ENCODE measurements at places on chromosomes 1 and 21.

- no peak for ATAC-seq
Measured at GRCh38 chr1:6416295-6416656, 3.4 kb downstream of the HES2 start.

GRCh38 chr21:25350056-25350455, 257.2 kb downstream of the MRPL39 start:
- peak; percentile 38 for ATAC-seq

- no peak for ATAC-seq
Measured at GRCh38 chr1:196078691-196079090, 529.5 kb downstream of the KCNT2 start.

GRCh38 chr1:223720971-223721591, 8.7 kb downstream of the CAPN2 start:
- no peak for ATAC-seq

DNA sequence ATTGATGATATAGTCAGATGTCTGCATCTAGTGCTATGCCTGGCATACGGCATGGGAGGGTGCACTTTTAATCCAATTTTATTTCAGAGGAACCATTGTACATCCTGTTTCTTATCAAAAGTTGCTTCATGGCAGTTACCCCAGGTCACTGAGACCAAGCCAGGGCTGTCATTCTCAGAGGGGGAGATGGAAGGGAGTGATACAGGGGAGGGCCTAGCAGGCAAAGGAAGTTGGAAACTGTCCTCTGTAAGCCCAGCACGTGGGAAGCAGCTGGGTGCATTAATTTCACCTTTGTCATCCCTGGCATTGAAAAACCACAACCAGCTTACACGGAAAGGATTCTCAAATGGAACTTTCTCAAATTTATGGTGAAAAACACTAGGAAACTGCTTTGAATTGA, 458.7 kb upstream of the ADAMTS5 start:
- no peak for ATAC-seq

DNA sequence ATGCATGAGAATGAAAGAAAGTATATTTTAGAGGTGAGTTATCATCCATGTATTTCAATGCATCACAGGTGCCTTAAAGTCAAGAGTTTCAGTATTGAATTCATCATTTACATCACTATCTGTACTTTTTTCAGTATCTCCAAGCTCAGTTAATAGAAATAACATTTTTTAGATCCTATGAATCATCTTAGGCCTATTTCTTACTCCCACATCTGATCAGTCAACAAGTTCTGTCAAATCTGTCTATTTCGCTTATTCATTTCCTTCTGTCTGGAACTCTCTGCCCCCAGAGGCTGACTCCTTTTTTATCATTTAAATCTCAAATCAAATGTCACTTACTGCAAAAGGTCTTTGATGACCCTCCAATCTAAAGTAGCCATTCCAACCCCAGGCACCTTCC, 295.2 kb downstream of the LRRC7 start:
- ATAC-seq, result no peak

- no peak for ATAC-seq
Measured at GRCh38 chr1:239288820-239289554, 97.4 kb upstream of the CHRM3 start.

GRCh38 chr1:19435851-19436455, 49.4 kb downstream of the CAPZB start:
- peak; percentile 85 for ATAC-seq

DNA sequence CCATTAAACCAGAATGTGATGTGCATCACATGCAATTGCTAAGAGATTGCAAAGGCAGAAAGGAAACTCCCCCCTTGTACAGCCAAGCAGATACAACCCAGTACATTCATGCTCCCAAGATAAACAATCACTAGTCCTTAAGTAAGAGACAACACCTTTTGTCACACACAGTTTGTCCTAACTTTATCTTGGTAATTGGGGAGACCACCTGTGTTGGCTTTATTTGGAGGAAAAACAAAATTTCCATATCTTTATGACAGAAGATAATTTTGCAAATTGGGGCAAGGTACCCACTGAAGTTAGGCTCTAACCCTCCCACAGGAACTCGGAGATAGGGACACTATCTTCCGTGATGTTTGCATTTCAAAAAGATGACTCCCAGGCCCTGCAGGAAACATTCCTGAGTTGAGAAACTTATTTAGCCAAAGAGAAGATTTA, 175.0 kb upstream of the TNR start:
- no peak for ATAC-seq

DNA sequence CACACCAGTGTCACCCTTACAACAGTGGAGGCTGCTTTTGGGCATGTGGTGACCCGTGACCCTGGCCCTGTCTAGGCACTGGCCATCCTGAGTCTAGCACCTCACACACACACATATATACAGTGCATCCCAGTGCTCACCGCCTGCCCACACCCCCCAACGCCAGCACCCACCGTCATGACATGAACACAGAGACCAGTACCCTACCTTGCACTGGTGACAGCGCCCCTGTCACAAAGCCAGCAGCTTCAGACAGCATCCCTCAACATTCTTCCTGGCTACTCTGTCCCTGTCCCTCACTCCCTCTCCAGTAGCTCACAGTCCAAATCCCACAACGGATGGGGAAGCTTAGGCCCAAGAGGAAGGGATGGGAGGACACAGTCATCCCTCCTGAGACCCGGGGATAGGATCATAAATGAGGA, 27.1 kb downstream of the AHDC1 start:
- ATAC-seq, result no peak

All from activated T-helper 17 cell treated with anti-CD3 and anti-CD28 coated beads, Interleukin-2, amount 50 U/mL, for 72 hours (primary cell).